ENCODE measurements at places on chromosomes 13 and 19.

DNA sequence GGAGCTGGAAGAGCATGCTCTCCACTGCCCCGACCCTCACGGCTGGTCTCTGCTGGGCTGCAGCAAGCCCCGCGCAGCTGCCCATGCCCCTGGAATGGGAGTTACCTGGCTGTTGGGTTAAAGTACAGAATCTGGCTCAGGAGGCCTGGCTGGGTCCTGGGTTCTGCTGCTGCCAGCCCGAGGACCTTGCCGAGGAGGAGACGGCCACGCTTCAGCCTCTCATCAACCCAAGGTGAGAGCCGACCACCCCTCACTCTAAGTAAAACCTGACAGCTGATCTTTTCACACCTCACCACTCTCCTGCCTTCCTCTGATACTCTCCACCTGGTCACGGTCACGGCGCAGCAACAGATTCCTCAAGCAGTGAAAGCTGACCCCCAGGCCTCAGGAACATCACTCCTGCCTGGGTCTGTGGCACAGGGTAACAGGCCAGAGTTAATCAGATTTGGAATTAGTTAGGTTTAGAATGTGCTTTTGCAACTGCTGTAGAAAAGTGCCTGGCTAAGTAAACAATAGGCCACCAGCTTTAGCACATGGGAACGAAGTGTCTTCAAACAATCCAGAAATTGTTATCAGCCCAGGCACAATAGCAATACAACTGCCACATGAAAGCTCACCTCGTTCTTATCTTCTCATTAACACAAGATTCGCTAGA, 20.5 kb downstream of the RAB20 start:
- DNase-seq: no peak

DNA sequence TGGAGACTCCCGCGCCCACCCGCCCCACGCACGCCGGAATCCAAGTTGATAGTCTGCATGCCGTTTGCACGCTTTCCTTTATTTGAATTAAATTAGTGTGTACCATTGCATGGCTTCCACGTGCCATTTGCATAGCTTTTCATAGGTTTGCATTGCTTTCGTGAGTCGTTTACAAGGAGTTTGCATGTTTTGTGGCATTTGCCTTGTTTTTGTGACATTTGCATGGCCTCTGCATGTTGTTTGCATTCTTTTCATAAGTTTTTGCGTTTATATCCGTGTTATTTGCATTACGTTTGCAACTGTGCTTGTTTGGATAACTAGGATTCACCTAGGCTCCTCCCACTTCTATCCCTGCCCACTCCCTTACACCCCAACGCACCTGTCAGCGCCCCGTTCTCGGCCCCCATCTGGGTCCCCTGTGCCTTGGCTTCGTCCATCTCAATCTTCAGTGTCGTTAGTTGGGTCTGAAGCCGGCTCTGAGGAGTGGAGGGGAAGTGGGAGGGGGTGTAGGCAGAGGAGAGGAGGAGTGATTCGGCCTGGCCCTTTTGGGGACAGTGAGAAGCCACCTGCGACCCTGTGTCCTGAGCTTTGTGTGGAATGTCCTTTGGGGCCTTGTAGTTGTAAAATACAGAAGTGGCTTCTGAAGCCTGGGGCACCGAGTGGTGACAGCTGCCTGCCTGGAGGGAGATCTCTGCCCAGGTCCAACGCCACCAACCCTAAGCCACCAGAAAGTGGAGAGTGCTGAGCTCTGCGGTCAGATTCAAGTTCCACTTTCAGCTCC, 2.4 kb downstream of the CCDC194 start:
- no peak for DNase-seq

DNA sequence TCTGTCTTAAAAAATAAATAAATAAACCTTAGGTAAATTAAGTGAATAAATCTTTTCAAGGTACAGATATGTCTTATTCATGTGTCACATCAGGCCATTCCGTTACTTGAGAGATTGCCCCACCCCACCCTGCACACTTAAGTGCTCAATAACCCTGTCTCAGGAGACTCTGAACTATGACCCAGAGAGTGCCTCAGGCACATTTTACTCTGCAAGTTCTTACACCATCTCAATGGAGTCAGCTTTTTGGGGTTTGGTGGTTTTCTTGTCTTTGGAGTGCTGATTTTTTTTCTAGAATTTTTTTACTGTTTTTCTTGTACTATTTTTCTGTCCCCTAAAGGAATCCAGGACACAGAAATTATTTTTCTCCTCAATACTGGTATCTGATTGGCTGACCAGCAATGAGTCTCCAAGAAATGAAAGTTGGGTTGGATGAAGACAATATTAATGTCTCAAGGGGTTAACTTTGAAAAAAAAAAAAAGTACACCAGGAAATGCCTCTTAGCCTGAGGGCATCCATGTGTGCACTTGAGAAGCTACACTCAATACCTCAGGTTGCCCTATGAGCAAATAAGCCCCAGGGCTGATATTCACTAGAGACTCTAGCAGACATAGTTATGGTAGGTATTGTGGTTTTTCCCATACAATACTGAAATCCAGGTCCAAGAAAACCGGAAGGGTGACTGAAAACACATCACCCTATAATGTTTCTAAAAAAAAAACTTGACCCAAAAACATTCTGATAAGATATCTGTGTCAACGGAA, 114.6 kb upstream of the ZNF91 start:
- no peak for DNase-seq

GRCh38 chr19:1248139-1248785, at the start of gene MIDN:
MIDN (plus strand) TSS chr19:1248583; CDS start chr19:1250297, 1,714 bp downstream.
- peak; percentile 78 for DNase-seq

DNA sequence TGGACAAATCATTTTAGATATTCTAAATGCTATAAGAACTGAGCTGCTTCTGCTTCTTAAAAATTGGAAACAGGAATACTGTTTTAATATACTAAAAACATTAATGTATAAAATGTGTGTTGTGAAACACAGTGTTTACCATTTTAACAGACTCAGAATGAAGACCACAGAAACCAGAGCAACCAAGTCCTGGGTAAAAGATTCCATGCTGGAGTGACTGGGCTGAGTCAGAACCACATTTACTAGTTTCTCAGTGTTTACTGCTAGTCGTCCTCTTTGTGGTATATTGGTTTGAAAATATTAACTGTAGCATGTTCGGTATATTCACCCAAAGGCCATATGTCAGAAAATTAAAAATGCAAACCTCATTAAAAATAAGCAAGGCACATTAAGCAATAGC, 31.9 kb downstream of the ANKRD10 start:
- DNase-seq: no peak

DNA sequence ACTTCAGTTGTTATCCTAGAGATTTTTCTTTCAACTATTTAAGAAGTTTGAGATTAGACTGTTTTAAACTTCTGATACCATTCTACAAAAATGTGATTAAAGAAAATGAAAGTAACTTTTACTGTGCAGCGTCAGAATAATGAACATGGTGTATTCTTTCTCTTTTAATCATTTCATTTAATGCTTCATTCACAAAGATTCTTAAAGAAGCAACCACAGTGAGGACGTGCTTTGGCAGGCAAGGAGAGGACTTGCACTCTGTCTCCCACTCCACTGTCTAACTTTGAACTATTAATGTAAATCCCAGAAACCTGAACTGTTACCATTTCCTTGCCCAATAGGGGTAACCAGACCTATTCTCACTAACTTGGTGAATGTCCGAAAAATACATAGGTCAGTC, 137.0 kb downstream of the KCNRG start:
- no peak for DNase-seq

GRCh38 chr19:7628589-7629311, 595 bp downstream of the XAB2 start:
- no peak for DNase-seq

DNA sequence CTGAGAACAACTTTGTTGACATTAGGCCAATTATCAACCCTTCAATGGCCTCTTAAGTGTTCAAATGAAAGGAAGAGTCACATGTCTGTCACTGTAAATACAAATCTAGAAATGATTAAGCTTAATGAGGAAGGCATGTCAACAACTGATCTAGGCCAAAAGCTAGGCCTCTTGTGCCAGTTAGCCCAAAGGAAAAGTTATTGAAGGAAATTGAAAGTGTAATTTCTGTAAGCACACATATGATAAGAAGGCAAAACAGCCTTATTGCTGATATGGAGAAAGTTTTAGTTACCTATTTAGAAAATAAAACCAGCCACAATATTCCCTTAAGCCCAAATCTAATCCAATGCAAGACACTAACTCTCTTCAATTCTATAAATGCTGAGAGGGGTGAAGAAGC, 604.7 kb downstream of the SLITRK6 start:
- DNase-seq: no peak

- DNase-seq: no peak
Observed at GRCh38 chr19:44757735-44758505, 9.4 kb downstream of the BCL3 start.

DNA sequence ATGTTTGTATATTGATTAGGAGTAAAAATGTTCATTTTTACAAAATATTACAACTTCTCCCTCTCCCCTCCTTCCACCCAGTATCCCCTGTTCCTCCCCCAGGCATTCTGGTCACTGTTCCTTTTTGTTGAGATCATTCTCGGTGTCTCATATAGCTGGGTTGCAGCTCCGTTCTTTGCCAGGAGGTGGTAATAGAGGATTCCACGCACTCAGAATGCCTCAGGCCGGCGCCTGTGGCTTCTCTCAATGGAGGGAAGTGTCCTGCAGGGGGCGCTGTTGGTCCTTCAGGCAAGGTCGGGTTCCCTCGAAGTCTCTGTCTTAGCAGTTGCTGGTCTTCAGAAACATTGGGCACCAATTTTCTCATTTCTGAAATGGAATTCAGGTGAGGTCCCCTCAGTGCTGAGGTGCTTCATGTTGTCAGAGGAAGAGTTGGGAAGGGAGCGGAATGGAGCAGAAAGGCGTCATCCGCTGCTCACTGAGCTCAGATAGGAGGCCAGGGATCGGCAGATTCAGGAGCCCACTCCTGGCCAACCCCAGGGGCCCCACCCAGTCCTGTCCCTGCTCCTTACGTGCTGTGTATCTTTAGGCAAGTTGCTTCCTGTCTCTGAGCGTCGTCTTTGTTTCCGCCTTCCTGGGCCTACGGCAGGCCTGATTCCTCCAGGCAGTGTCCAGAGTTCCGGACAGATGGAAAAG, 10.3 kb upstream of the GARIN5A start:
- peak; percentile 53 for DNase-seq

DNA sequence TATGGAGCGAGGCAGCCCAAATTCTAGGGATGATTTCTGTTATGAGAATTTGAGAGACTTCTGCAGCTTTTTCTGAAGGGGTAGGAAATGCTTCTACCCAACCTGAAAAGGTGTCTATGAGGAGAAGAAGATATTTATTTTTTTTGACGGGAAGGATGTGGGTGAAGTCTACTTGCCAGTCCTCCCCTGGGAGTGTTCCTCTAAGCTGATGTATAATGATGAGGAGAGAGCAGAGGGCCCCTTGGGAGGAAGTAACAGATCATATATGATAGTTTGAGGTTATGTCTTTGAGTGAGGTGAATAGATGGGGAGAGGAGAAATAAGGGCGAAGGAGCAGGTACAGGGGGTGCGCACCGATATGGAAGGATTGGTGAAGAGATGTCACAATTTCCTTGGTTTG, 910.6 kb upstream of the SLITRK5 start:
- DNase-seq: no peak

- DNase-seq: no peak
Observed at GRCh38 chr13:24680258-24680920, at the start of gene ATP12A. ATP12A (plus strand) TSS chr13:24680408; CDS start chr13:24680744, 336 bp downstream.

Data from H54 (cell line).